SJCRH30 (cell line): ENCODE measurements at places on chromosomes 1 and 21. TPM values are rescaled to one million over a fixed set of nuclear protein-coding genes. Genes with fewer than 3 reads are reported as not detected.

SLAMF6 gene
- not detected in 2 replicates for total RNA-seq

CD1E gene
- total RNA-seq = 0.10 and 0.34 TPM in 2 replicates

SDCCAG8 gene
- 10.0 and 13.6 TPM in 2 replicates for total RNA-seq

CR2 gene
- 0.03 and 0.04 TPM in 2 replicates for total RNA-seq

PDZK1 gene
- total RNA-seq = 1.6 and 2.8 TPM in 2 replicates

OR2T11 gene
- total RNA-seq = not detected in 2 replicates

MPL gene
- not detected in 2 replicates for total RNA-seq

CAPN8 gene
- not detected in 2 replicates for total RNA-seq

CELA3A gene
- total RNA-seq = 0.32 TPM in 1 of 2 replicates, not detected in the other

ZDHHC18 gene
- 31.6 and 31.8 TPM in 2 replicates for total RNA-seq

OLFML3 gene
- total RNA-seq = 96.5 and 104 TPM in 2 replicates

RGS13 gene
- not detected in 2 replicates for total RNA-seq

- DNase-seq = peak; percentile 56
Observed at GRCh38 chr1:117179471-117179870, 31.3 kb downstream of the VTCN1 start.

DNA sequence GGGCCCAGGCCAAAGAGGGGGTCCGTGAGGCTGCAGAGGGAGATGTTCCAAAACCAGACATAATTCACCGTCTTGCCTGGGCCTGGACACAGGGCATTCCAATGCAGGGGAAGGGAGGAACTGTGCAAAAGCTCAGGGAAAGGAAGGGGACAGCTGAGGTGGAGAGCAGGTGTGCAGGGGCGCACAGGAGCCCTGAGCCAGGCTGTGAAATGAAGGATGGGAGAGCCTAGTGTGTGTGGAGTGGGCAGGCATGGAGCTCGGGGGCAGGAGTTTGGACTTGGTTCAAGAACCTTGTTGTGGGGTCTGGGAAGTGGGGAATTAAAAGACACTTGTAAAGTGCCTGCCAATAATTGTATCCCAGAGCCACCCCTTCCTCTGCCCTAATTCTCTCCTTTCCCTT lies 2.3 kb downstream of the TNNI1 start:
- peak; percentile 72 for DNase-seq

DNA sequence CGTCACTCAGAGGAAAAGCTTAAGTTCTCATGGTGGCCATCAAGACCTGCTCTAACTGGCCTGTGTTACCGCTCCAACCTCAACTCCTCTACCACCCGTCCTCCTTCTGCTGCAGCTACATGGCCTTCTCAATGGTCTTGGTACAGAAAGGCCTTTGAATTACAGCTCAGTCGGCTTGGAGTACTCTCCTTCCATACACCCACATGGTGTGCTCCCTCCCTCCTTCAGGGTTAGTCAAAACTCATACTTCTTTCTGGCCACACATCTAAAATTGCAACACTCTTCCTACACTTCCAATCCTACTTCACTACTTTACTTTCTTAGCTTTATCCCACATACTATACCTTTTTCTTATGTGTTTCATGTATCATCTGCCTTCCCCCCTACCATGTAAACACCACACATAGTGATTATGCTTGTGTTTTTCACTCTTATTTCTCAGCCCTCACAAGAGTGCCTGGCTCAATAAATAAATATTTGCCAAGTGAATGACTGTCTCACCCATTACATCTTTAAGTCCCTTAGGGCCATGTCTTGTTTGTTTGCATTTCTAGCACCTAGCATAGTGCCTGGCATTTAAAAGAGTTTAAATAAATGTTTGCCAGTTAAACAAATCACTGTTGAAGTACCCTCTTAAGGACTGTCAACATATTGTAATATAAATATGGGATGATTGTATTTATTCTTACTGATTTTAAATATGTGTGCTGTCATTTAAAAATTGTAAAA lies 37.6 kb upstream of the HMCN1 start:
- no peak for DNase-seq

GRCh38 chr1:43766086-43766784 lies 58.9 kb downstream of the ST3GAL3 start:
- no peak for DNase-seq

- peak; percentile 56 for DNase-seq
Observed at GRCh38 chr1:207084701-207085180, 3.9 kb upstream of the C4BPB start.

- DNase-seq = no peak
Observed at GRCh38 chr1:9691108-9691445, 39.5 kb downstream of the PIK3CD start.

GRCh38 chr21:36815284-36815683 lies 116.4 kb downstream of the SIM2 start:
- DNase-seq = no peak

DNA sequence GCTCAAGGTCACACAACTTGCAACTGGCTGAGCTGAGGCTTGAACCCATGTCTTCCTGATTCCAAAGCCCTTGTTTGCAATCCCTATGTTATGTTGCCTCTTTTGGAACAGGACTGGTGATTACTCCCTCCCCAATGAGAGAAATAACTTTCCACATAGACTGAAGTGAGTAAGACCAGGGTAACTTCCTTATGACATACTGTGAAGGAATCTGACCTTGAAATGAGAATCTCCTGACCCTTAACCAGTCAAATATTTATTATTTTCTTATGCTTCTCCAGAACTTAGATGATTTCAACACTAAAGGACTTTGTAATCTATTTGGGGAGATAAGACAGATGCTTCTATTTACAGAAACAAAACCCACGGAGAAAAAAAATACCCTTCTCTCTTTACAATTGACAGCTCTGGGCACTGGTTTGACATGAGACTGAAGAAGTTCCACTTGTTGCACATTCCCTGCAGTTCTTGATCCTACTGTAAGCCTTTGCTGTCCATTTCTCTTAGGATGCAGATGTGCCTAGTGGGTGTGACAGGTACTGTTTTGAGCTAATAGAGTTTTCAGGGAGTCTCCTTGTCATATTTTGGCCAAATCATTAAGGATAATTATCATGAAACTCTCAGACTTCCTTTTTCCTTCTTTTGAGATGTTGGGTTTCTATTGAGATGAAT lies 3.9 kb upstream of the RPTN start:
- no peak for DNase-seq

DNA sequence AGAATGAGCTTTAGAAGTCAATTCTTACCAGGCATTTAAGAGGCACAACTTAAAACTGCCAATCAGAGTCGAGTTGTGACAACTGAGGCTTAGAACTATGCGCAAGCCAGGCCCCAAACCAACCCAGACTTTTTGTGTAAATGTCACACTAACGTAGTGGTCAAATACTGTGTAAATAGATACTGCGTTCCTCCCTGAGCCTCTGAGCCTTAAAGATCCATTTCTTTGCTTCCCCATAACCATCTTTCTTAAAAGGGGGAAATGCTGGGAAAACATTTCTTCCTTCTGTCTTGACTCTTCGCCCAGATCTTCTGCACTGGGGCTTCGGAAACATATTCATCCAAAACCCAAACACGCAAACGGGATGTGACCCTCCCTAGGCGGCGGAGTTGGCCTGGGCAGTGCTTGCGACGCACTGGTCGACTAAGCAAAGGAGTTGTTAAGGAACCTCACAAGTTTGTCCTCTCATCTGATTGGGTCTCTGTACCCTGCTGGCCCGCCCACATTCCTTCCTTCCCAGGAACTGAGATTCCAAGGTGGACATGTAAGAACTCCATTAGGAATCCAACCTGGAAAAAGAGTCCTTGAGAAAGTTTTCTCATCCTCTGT lies 2.6 kb downstream of the ADAMTS5 start:
- DNase-seq = peak; percentile 85

DNA sequence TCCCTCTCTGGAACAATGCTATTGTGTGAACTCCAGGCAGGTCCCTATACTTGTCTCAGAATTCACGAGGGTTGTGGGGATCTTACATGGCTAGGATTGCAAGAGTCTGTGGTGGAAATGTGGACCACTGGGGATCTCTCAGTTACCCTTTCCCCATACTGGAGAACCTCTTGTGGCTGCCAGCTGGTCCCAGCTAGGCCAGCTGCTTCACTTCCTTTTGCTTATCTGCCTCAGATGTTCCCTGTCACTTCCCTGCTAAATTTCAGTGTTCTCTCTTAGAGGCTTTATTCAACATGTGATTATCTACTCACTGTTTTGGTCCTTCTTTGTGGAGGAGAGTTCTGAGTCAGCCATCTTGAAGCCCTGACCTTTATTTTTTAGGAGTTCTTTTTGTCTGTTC lies 75.9 kb upstream of the SAMD13 start:
- DNase-seq = no peak

- DNase-seq = no peak
Observed at GRCh38 chr1:184555665-184556641, 169.1 kb downstream of the C1orf21 start.

- no peak for DNase-seq
Observed at GRCh38 chr1:201740086-201740541, 88.8 kb upstream of the IPO9 start.

GRCh38 chr1:15244813-15245212 lies 2.2 kb upstream of the FHAD1 start:
- no peak for DNase-seq

DNA sequence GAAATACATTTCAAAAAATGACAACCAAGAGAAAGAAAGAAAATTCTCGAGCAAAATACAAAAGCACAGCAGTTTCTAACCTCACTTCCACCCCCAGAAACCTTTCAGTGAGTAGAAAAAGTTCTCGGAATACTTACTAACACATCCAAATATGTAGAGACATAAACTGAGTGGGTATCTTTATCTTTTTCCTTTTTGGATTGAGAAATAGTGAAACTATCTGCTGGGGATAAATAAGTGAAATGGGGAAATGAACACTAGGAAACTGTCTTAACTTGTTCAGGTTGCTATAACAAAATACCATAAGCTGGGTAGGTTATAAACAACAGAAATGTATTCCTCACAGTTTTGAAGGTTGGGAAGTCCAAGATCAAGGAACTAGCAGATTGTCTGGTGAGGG lies 72.0 kb downstream of the VCAM1 start:
- DNase-seq = no peak

- DNase-seq = no peak
Observed at GRCh38 chr1:223126741-223127140, 16.3 kb downstream of the TLR5 start.

DNA sequence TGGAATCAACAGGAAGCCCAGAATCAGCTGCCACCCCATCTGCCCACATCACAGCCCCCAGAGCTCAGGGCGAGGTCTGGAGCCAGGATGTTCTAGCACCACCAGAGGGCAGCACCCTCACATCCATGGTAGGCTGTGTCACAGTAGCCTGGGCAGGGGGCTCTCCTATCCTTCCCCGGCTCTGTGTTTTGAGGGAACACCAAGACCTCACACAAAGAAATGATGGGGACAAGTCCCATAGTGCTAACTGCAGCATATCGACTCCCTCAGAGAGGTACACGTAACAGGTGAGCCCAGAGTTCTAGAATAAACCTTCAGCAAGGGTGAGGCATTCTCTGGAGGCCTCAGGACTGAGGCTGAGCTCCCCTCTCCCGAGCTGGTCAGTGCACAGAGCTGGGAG lies 2.3 kb upstream of the KCNC4 start:
- DNase-seq = peak; percentile 78

DNA sequence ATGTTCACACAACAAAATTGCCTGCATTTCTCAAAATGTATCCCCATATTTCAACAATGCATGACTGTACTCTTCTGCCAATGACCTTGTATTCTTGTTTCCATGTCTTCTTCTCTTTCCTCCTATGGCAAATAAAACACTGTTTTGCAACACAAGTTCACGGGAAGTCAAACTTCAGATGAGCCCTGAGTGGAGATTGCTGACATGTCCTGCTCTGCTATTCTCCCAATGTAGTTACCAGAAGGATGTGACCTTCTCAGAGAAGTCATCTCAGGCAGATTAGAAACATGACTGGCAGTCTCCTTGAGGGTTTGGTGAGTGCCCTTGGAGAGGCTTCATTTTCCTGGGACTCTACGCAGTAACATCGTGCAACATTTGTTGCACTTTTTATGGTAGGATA lies 15.6 kb downstream of the FCGR2B start:
- no peak for DNase-seq

DNA sequence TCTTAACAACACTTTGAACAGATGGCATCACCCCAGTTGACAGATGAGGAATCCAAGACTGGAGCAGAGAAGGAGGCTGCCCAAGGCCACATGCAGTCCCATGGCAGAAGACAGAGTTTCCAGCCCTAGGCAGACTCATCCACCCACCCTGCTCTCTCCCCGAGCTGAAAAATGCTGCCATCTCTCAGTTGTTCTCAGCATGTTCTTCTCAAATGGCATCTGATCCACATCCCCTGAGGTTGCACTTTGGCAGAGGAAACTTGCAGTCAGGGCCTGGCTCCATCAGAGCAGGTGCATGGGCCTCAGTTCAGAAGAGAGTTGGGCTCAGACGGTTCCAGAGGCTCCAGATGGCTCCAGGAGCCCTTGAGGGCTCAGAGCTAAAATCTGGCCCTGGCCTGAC lies 709.4 kb downstream of the MATN1 start:
- DNase-seq = no peak

- DNase-seq = no peak
Observed at GRCh38 chr21:45393021-45393420, 11.9 kb upstream of the COL18A1 start.

DNA sequence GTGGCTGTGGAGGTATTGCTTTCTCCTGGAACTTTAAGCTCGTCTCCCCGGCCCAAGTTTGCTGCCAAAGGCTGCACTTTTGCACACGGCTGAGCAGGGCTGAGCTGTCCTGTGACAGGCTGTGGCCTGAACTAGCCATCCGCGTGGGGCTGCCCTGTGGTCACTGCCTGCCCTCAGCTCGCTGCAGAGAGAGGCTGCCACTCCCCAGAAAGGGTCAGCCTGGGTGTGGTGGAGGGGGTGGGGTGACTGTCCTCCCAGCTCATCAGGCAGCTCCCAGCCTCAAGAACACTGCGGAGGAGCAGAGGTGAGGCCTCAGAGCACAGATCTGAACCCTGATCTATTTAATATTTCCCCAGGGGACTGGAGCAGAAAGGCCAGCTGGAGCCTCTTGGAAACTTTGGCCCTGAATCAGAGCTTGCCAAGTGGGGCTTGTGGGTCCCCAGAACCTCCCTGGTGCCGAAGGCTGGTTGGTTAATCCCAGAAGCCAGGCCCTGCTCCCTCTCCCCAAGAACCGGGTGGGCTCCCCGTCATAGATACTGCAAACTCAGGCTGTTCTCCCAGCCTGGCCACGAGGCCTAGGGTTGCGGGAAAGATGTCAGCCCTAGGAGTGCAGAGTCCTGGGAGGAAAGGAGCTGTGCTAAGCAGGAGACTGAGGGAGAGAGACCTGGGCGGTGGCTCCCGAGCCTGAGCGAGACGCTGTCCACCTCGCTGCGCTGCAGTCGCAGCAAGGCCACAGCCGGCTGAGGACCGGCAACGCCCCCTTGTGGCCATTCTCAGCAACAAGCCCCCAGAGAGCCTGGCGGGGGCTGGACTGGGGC lies 125.1 kb upstream of the IPO9 start:
- peak; percentile 93 for DNase-seq

GRCh38 chr1:40886318-40887011 lies 24.3 kb upstream of the CITED4 start:
- DNase-seq = no peak

GRCh38 chr1:17066361-17067068 lies 12.7 kb upstream of the SDHB start:
- DNase-seq = no peak
